ENCODE measurements at places on chromosomes 11 and 22. TPM values are rescaled to one million over a fixed set of nuclear protein-coding genes. Genes with fewer than 3 reads are reported as not detected.
A peak's percentile ranks its signal among the peaks of the same experiment; 100 is the strongest.

The ALDH3B1 gene
- 12.5 TPM for total RNA-seq

DNA sequence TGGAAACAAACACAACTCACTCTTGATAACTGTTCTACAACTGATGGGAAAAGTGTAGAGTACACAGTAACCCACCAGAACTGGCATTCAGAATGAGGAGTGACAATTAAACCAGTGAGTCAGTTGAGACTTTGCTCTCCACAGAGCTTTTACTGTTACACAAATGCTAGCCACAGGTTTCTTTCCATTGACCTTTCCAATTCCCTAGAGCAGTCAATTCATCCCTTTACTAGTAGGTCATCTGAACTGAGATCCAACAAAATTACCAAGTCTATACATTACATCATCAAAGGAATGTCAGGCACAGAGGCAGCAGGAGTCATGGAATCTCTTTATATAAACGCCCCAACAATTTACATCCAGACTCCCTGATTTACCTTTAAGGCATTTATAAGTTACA, 65.9 kb downstream of the PHF21A start:
- peak; percentile 52 for DNase-seq

DNA sequence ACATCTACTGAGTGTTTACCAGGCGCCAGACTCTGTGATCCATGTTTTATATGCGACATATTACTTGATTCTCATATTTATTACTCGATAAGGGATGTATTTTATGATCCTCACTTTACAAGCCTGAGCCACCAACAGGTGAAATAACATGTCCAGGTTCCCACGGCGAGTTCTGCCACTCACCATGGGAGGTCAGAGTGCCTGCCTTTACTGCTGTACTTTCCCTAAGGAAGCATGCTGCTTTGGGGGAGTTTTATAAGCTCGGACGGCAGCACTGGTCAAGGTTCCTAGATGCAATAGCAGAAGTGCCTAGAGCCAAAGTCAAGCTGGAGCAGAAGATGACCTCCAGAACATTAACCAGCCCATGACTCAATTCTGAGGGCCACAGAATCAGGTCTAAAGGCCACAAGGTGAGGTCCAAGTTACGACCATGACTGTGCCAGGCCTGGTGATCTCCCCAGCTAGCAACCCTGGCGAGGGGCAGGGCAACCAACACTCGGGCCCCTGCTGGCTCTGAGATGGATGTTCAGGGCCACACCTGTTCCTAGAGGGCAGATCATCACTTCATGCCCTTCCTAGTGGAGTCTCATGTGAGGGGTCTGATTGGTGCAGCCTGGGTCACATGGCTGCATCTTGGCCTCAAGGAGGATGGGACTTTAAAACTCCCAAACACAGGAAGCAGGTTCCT, 14.2 kb downstream of the IFT27 start:
- no peak for DNase-seq

DNA sequence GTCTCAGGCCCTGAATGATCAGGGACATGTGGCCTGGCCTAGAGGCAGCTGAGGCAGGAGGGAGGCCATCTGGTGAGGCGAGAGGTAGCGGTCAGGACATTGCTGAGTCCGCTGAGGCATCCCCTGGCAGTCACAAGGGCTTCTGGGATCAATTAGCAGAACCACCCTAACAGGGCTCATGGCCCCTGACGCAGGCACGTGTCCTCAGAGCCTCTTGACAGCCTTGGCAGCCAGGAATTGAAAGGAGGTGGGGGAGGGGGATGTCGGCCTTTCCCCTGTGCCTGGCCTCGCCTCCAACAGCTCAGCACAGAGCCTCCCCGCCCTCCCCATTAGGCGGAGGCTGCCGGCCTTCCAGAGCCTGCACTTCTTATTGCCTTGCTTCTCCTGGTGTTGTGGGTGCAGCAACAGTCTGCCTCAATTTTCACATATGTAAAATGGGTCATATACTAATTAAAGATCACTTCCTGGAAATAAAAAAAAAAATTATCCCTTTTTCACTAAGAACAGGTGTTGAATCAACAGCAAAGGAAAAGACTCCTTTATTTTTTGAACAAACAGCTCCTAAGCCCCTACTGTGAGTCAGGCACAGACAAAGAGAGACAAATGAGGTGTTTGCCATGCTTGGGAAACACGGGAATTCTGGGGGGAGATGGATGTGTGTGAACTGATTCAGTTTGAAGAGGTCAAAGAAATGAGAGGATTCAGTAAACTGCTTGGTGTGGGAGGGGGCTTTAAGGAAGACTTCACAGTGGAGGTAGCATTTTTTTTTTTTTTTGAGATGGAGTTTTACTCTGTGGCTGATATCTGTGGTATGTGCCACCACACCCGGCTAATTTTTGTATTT, 55.3 kb downstream of the NFAM1 start:
- DNase-seq = peak; percentile 67

GRCh38 chr11:115705200-115705599, 201.0 kb upstream of the CADM1 start:
- DNase-seq = no peak
